ENCODE measurements at places on chromosomes 1 and 21.

- no peak for DNase-seq
Measured at GRCh38 chr1:23895082-23895481, 18.1 kb downstream of the CNR2 start.

DNA sequence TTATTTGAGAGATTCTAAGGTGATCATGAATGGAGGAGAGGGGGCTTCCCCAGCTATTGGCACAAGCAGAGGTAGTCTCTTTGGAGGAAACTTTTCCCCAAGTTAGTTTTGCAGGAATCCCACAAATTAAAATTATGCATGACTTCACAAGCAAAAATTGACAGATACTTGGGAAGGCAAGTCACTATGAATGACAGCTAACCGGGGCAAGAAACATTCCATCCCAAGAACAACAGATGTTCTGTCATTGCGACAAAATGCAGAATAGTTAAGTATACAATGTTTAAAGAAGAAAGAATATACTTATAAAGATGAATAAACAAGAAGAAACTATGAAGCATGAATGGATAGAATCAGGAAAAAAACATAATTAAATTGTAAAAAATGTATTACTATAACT is 27.1 kb upstream of the SIM2 start:
- DNase-seq = no peak

GRCh38 chr1:103949779-103950178 is 200.1 kb downstream of the AMY1C start:
- no peak for DNase-seq

DNA sequence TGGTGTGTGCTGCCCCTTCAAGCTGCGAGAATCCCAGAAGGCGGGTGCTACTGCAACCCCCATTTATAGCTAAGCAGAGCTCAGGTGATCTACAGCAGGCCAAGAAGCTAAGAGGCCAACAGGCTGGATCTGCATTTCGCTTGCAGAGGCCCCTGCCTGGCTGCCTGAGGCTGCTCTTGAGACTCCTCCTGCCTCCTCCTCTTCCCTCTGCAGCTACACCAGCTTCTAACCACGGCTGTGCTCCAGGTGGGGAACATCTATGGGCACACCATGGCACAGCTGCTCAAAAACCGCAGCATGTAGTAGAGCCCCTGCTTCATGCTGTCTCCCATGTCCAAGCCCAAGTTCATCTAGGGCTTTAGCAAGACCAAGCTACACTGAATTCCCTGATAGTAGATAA is 72.9 kb upstream of the ZNF678 start:
- no peak for DNase-seq

- peak; percentile 31 for DNase-seq
Measured at GRCh38 chr1:172394141-172394751, 26.2 kb upstream of the C1orf105 start.

- DNase-seq = no peak
Measured at GRCh38 chr1:14755518-14756252, 157.2 kb downstream of the KAZN start.

GRCh38 chr1:85089203-85089602 is 40.9 kb upstream of the MCOLN3 start:
- DNase-seq = no peak

DNA sequence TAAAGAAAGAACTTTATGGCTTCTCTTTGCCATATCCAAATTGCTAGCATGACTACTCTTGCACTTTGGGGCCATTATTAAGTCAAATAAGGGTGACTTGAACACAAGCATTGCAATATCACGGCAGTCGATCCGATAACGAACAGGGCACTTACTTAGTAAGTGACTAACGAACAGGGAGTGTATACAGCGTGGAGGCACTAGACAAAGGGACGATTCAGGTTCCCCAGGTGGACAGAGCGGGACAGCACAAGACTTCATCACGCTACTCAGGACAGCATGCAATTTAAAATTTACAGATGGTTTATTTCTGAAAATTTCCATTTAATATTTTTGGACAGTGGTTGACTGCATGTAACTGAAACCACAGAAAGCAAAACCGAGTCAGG is 5.4 kb upstream of the PITHD1 start:
- no peak for DNase-seq

DNA sequence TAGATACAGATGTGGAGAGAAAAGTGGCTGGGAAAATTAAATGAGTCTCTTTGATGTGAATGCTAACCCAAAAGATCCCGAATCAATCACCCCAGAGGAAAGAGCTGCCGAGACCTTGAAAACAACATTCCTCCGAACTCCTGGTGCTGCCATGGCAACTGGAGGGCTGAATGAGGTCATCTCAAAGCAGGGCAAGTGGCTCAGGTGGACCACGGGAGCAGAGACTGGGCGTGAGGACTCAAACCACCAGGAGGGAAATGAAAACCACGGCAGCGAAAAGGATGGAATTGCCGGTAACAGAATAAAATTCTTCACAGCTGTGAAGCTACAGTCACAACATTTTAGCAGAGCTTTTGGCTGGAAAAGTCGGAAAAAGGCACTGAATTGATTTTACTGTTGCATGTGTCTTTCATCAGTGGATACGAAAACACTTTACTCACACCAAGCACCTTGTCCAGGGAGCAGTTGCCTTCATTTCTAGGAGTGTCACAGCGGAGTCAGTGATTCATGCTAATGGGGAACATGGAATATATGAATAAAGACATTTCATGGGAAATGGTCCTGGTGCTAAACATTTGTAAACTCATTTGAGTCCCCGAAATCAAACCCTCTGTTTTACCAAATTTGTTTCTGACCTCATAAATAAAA is 23.2 kb upstream of the BECN2 start:
- DNase-seq = no peak

DNA sequence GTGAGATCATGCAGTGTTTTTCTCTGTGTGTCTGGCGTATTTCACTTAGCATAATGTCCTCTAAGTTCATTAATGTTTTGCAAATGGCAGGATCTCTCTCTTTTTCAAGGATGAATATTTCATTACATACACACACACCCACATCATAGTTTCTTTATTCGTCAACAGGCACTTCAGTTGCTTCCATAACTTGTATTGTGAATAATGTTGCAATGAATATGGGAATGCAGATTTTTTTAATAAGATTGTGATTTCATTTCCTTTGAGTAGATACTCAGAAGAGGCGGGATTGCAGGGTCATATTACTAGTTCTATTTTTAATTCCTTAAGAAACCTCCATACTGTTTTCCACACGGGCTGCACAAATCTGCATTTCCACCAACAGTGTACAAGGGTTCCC is 134.0 kb downstream of the CLEC20A start:
- no peak for DNase-seq

GRCh38 chr1:952603-953002 is 6.5 kb downstream of the NOC2L start:
- DNase-seq = no peak

DNA sequence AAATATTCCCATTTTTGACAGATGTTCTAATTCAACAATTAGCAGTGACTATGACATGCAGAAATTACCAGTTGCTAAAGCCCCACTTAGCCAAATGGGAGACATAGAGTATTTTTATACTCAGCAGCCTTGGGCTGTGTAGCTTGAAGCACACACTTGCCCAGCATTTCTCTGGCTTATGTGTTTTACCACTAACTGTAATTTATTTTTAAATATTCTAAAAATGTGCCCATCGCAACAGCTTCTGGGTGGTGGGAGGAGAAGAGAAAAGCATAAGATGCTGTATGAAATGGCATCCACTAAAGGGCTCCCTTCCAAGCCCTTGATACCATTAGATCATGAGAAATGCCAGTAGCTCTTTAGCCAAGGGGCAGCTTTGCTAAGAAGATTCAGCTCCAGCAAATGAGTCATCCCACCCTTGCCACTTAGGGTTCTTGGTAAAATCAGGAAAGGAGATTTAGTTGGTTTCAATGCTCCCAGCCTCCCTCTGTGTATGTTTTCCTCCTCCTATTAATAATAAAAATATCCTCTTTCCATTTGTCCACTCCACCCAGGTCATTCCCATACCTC is 462.7 kb upstream of the DEPDC1 start:
- no peak for DNase-seq

DNA sequence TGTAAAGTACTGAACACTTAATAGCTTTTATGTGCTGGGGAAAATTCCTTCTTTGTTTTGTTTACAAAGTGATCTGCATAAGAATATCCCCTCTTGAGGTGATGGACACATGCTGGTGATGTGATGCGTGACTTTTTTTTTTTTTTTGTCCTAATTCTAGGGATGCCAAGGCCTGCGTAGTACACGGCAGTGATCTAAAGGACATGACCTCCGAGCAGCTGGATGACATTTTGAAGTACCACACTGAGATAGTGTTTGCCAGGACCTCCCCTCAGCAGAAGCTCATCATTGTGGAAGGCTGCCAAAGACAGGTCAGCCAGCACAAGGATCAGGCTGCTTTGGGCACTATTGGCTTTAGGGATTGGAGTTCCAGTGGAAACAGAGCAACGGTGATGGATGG is 24.7 kb downstream of the ATP1A1 start:
- no peak for DNase-seq

DNA sequence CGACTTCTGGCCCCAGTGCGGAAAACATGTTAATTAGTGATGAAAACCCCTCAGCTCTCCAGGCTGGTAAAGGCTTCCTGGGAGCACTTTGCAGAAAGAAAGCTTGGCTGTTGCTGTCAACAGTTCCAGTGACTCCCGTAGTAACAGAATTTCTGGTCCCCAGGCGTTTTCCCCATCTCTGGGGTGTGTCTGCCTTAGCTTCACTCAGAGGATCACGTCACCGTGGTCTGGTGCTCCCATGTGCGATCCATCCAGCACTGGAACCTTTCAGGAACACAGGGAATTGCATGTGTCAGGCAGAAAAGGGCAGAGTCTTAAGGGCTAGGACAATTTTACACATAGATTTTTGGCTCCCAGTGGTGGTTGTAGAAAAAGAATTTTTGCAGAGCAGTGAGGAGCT is 470.4 kb upstream of the USP24 start:
- DNase-seq = no peak

All from stimulated activated CD8-positive, alpha-beta memory T cell treated with anti-CD3 and anti-CD28 coated beads, Interleukin-4, amount 100 ng/mL, for 4 hours (primary cell).